ENCODE measurements at places on chromosomes 6 and 20.

- no peak for DNase-seq
These were observed 266.0 kb upstream of the ID4 start for GRCh38 chr6:19571176-19571575.

- DNase-seq: no peak
These were observed 5.5 kb downstream of the MANBAL start for GRCh38 chr20:37295001-37295400.

DNA sequence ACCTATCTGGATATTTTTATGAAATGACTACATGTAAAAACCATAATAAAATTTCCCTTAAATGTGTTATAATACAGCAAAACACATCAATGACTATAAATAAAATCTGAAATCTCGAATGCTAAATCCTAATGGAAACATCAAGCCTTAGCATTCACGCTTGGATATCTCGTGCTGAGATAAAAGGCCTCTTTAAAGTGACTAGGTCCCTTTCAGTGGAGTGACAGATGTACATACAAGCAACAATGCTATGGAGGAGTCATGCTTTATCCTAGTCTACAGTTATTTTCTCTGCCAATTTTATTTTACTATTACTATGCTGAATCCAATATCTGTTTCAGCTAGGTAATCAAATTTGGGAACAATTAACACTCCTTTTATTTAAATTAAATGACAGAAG is 72.4 kb downstream of the MAP3K7 start:
- DNase-seq: no peak

- DNase-seq: no peak
These were observed 683.6 kb downstream of the BCKDHB start for GRCh38 chr6:80789912-80790570.

GRCh38 chr6:72959821-72960220 is 265.5 kb downstream of the KHDC1L start:
- no peak for DNase-seq

DNA sequence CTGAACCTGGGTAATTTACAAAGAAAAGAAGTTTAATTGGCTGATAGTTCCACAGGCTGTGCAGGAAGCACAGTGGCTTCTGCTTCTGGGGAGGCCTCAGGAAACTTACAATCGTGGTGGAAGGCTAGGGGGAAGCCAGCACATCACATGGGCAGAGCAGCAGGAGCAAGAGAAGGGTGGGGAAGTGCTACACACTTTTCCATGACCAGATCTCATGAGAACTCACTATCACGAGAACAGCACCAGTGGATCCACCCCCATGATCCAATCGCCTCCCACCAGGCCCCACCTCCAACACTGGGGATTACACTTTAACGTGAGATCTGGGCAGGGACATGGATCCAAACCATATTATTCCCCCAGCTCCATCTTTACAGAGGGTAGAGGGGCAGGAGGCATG is 166.4 kb downstream of the NFATC2 start:
- no peak for DNase-seq
